ENCODE measurements at places on chromosomes 7 and 10.

DNA sequence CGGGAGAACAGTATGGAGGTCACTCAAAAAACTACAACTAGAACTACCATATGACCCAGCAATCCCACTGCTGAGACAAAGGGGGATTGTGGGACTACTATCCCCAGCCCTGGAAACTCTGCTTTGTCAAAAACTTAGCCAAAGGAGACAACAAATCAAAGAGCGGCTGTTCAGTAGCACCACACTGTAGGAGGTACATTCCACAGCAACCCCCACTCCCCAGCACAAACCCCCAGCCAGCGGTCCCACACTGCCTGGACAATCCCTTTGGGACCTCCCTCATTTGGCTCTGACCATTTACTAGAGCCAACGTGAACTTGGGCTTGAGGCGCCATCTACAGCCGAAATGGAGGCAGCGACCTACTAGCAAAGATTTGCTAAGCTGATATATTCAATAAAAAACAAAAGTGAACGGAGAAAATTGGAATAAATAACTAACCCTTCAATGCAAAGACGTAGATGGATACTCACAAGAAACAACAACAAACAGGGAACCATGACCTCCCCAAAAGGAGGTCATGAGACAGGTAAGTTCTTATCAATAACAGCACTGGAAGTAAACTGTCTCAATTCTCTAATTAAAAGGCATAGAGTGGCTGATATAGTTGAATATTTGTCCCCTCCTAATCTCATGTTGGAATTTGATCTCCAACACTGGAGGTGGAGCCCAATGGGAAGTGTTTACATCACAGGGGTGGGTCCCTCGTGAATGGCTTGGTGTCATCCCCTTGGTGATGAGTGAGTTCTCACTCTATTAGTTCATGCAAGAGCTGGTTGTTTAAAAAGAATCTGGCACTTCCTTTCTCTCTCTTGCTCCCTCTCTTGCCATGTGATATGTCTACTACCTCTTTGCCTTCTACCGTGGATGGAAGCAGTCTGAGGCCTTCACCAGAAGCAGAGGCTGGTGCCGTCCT lies 119.0 kb upstream of the KCNMA1 start:
- peak; percentile 85 for DNase-seq

DNA sequence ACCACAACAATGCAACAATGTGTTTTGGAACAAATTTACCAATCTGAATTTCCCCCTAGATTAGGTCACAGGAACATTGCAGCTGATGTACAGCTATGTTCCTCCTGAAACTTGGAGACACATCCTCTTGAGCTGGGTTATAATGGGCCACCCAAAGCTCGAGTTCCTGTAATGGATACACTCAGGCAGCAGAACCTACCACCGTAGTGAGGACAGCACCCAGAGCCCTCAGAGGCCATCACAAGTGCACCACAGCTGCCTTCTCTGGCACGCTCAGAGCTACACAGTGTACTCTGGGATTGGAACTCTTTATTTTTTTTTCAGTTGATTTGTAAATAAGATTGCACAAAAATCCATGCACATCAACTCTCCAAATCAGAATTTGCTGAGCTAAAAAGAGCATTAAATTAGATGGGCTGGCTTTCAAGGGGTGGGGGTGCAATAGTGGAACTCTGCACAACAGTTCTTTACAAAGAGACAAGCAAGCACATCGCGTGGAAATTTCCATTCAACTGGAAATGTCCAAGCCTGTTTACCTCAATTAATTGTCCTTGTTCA lies 56.7 kb downstream of the EGFR start:
- DNase-seq = no peak

GRCh38 chr7:17134786-17135185 lies 163.7 kb upstream of the AHR start:
- no peak for DNase-seq

- DNase-seq = no peak
These were observed 119.8 kb downstream of the EGFR start for GRCh38 chr7:55138663-55139062.

DNA sequence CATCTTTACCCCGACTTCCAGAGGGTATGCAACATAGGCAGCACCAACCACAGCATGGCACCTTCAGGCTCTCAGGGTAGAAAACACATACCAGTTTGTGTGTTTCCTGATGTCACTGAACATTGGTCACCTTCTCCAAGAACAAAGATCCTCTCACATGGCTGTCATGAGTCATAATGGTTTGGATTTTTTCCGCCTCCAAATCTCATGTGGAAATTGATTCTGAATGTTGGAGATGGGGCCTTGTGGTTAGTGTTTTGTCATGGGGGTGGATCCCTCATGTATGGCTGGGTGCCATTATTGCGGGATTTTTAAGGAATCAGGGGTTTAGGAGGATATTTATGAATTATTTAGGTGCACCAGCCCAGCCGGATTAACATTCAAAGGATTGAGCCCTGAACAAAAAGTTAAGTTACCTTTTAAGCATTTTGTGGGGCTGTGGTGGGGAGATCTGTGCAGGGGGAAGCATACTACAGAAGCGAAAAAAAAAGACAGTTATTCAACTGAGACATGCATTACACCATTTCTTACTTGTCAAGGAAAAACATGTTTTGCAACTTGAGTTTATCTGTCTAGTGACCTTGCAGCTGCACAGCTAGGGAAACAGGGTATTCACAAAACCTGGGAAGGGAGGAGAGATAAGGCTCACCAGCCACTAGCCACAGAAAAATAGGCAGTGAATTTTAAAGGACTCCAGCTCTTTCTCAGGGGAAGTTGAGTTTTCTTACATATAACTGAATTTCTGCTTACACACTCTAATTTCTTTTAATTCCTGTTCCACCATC lies 774.1 kb upstream of the AUTS2 start:
- DNase-seq = peak; percentile 16

- peak; percentile 79 for DNase-seq
These were observed 55.8 kb upstream of the CDCA7L start for GRCh38 chr7:22001345-22002004.

DNA sequence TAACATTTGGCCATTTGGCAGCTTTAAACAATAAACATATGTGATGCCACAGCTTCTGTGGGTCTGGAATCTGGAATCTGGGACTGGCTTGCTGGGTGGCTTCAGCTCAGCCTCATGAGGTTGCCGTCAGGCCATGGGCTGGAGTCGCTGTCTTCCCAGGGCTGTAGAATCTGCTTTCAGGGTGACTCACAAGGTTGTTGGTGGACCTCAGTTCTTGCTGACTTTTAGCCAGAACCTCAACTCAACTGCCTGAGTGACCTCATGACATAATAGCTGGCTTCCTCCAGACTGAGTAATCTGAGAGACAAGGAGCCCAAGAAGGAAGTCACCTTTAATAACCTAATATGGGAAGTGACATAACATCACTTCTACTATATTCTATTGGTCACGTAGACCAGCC lies 44.6 kb upstream of the TSPAN13 start:
- peak; percentile 97 for DNase-seq

DNA sequence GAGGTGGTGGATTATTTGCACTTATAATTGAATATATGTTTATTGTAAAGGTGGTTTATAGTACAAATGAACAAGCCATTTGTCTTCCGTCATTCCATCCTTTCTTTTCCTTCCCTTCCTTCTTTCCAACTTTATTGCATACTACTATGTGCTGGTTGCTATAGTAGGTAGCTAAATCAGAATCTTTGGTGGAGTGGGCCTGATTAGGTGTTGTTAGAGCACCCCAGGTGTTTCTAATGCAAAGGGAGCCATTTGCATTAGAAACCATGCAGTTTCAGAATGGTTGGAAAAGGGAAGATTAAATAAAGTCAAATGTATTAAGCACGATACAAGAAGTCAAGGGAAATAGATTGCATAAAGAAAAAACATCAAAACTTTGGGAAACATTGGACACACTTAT lies 88.8 kb upstream of the TRIL start:
- no peak for DNase-seq

DNA sequence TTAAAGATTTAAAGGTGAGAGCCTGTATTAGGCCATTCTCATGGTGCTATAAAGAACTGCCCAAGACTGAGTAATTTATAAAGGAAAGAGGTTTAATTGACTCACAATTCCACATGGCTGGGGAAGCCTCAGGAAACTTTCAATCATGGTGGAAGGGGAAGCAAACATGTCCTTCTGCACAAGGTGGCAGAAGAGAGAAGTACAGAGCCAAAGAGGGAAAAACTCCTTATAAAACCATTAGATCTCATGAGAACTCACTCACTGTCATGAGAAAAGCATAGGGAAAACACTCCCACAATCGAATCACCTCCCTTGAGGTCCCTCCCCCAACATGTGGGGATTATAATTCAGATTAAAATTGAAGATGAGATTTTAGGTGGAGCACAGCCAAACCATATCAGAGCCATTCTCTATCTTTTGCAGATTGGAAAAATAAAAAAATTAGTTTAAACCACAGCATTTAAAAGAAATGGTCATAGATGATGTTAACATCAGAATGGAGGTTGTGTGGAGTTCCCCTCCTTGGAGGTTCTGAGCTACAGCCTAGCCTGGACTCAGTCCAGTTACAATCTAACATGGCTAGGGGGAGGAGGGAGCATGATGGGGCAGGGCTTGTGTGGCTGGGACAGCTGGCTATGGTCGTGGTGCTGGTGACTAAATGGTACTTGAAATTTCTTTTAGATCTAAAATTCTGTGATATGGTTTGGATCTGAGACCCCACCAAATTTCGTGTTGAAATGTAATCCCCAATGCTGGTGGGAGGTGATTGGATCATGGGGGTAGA lies 33.1 kb downstream of the GSTO2 start:
- no peak for DNase-seq

GRCh38 chr10:93465806-93466675 lies 16.1 kb downstream of the MYOF start:
- DNase-seq = peak; percentile 85

DNA sequence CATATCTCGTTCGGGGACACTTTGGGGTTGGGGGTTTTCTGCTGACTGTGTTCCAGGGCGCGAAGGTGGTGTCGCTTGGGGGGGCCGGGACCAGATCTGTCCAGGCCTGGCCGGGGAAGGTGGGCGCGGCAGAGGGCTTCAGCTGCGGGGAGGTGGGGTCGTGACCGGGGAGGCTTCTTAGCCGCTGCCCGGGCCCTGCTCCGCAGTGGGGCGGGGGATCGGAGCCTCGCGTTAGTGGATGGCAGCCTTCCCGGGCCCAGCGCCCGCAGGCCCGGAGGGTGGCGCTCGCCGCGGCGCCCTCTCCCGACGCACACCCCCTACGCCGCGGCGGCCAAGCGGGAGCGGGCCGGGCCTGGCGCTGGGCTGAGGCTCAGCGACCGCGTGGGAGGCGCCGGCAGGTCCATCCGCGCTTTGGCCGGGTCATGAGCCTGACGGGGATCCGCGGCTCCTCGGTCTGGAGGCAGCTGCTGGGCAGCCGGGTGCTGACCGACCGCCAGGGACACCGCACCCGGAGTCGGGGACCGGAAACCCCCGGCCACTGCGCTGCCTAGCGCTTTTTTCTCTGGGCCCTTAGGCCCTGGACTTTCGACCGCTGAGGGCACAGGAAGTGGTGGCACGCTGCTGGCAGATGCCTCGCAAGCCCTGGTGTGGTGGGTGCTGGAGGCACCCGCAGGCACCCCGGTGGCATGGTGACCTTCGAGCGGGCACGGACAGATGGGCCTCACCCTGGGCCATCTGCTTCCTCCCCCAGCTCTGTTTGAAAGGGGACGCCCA lies 1.2 kb downstream of the AGAP3 start:
- DNase-seq = peak; percentile 38

DNA sequence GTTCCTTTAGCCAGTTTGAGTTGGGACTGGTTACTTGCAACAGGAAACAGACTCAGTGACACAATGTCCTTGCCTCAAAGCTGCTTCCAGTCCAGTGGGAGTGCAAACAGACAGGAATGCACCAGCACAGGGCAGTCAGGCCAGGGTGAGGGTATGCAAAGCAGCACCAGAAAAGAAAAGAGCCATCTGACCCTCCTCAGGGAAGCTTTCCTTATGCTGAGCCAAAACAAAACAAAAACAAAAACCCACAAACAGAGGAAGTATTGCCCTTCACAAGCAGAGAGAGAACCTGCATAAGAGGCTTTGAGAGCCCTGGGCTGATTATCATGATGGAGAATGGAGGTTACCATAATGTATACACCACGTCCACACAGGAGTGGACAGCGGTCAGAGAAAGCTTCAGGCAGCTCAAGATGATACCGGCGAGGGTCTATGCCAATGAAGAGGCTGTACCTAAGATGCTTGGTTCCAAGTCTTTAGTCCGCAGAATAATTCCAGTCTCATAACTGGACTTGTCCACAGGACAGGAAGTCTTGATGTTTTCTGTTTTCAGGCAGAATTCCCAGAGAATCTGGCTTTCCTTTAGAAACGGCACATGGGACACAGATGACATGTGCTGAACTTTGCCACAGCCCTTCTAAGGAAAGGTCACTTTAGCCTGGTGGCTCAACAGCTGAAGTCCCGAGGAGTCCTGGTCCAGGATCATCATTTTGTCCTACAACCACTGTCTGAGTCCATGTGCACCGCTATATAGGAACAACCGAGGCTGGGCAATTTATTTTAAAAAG lies 263.3 kb downstream of the TNS3 start:
- no peak for DNase-seq

GRCh38 chr7:12643644-12644043 lies 43.8 kb upstream of the ARL4A start:
- DNase-seq = no peak

DNA sequence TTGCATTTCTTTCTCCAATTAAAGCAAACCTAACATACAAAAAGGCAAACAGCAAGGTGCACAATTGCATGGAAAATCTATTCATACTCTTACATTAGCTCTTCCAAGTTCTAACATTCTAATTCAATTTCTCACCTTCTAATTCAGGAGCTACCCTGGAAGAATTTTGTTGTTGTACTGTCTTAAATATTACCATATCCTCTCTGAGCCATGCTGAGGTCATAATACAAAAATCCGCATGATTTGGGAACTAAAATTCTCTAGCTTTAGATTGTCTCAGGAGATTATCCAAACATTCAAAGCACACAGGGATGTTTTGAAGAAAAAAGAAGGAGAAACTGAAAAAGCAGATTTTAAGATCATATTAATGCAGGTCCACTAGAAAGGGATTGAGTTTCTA lies 229.9 kb downstream of the KIAA1217 start:
- DNase-seq = peak; percentile 64

DNA sequence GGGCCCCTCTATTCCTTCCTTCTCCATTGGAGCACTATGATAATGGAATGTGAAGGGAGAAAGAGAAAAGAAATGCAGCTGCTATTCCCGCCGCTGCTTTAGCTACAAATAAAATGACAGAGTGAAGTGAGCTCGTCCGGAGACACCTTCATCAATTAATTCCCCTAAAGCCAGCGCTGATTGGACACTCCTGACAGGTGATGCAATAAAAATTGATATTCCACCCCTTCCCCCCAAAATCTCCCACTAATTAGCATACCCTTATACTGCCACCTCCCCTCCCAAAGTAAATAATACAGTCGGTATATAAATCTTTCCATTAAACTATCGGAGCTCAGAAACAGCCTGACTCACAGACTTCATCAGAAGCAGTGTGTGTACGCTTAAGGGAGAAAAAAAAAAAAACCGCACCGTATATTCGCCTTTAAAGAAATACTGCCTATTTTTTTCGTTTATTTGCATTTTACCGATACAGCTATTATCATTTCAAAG lies 7.3 kb downstream of the SKIDA1 start:
- peak; percentile 61 for DNase-seq

DNA sequence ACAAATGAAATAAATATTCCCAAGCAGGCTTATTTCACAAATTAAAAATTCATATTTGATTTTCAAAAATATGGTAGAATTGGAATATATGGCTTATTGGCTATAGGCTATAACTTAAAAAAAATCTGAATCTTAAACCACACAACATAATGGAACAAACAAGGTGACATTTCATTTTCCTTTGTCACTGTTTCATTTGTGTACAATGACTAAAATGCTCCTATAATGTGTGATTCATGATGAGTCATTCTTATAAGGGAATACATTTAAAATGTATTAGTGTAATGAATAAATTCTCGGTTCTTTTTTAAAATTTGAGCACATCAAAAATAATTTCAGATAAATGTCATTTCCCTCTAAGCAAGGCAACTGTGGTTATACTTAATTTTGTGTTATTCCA lies 148.0 kb upstream of the ANK3 start:
- no peak for DNase-seq
